ENCODE measurements at places on chromosomes 2 and 18.

DNA sequence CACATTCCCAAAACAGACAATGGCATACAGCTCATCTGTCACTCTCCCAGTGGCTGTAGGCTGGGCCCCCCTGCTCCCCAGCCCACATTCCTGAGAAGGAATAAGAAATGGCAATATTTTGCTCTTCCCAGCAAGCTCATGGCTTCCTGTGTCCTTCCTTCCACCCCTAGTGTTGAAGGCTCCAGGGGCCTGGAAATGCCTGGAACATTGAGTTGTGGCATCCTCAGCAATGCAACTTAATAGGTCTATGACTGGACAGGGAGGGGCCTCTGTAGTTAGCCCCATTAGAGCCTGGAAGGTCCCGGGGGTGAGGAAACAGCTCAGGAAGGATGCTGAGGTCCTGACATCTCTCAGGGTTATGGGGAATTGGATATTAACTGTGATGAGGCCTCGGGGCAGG is 3.3 kb downstream of the KIF3C start:
- no peak for DNase-seq

DNA sequence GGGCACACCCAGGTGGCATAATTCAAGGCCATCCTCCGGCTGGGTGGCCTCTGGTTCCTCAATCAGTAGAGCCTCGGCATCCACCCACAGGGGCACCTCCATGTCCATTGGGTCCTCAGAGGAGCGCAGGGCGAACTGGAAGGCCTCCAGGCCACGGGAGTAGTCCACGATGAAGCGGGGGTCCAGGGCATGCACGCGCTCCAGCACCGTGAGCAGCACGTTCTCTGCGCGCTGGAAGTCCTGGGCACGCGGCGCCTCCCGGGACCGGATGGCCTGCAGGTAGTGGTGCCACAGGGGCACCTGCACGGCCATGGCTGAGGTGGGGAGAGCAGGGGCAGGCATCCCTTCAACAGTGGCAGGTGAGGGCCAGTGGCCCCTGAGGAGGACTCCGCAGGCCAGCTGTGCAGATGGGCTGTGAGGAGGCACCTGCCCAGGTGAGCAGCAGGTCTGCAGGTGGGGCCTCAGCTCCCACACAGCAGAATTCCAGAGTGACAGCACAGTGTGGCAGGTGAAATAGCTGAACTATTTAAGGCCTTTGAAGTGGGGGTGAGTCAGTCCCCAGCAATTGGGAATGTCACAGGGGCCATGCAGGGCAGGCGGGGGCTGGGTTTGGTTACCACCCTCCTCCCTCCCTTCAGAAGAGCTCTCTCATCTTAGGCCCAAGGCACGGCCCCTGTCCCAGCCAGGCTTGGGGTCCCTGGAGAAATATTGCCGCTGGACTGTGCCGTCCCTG is at the start of gene MAB21L4:
Gene MAB21L4 (minus strand): TSS at position 501 of the 733 bp plus-strand sequence. CDS start 159 bp downstream, at position 342.
- no peak for DNase-seq

DNA sequence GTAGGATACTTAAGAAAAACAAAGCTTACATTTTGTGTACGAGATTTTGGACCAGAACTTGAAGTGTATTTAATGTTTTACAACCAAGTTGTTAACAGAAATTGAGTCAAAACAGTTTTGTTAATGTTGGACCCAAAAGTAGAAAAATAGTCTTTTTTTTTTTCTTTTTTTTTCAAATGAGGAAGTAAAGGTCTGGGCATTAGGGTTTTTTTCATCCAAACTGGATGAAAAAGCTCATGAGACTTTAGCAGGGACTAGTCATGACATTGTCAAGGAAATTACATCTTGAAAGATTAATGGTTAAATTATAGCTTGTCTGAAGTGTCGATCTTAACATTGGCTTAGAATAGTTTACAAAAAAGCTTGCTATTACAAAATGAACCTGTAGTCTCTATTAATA is 32.3 kb downstream of the CCNT2 start:
- DNase-seq = no peak

- DNase-seq = no peak
Measured at GRCh38 chr2:224973112-224974016, 68.9 kb downstream of the DOCK10 start.

DNA sequence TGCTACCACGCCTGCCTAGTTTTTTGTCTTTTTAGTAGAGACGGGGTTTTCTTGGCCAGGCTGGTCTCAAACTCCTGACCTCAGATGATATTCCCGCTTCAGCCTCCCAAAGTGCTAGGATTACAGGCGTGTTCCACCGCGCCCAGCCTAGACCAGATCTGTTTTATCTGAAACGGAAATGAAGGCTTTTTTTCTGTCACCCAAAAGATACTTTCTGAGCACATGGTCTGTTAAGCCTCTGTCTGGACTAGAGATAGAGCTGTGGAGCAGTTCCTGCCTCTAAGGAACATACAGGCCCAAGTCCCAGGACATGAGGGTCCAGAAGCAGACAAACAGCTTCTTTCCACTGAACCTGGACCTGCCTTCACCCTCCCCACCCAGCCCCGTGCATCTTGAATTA is 43.6 kb upstream of the PTMA start:
- DNase-seq = no peak

DNA sequence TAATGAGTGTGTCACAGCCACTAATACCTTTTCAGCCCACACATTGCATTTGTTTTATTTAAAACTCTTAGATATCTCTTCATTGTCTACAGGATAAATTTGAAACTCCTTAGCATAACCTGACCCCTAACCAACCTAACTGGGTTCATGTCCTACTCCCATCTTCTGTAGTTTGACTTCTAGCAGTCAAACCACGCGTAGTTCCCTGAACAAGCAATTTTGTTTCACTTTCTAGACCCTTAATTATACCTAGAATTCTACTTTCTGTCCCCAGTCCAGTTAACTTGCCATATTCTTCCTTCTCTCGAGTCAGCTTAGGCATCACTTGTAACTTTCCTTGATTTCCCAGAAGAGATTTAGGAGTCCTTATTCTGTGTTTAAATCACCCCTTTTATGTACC is 55.1 kb downstream of the RBBP8 start:
- DNase-seq = no peak

DNA sequence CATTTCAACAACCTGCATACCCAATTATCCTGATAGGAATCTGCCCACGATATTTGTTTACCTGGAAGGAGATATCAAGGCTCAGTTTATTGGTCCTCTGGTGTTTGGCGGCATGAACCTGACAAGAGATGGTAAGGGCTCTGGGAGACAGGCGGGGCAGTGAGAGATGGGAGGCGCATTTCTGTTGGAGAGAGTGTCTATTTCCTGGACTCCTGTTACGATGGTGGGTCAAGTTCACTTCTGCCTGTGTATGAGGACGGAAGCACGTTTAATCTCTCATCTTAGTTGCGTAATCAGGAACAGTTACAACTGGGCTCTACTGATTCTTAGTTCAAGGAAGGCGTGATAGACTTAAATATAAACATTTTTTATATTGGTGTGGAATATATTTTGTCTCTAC is 8.9 kb downstream of the PDCL3 start:
- no peak for DNase-seq

DNA sequence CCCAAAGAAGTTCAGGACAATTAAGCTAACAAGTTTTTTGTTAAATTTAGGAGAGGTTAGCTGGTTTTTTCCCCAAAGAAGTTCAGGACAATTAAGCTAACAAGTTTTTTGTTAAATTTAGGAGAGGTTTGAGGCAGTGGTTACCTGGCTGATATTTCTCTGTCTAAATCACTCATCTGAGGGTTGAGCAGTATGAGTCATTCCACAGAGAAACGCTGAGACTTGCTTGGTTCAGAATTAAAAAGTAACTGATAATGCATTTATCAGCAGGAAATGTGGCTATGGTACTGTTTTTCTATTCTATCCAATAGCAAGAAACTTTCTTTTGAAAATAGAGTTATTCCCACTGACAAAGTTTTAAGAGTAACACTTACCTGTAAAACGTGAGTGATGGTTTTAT is 22.8 kb upstream of the KIDINS220 start:
- no peak for DNase-seq

- DNase-seq = no peak
Measured at GRCh38 chr2:88481691-88482336, 29.3 kb upstream of the FOXI3 start.

DNA sequence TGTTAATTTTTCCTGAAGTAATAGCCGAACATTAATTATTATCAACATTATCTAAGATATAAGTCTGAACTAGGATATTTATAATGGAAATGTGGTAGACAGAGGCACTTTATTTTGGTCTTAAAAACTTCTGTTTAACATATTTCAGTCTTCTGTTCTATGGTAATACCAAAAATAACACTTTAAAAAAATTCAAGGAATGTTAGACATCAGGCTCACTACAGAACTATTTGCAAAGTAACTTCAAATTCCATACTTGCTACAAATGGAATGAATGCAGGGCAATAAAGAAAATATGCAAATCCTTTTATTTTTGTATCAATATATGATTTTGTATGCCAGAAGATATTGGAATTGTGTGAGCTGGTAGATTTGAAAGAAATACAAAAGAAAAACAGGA is 345.5 kb upstream of the DSEL start:
- no peak for DNase-seq

DNA sequence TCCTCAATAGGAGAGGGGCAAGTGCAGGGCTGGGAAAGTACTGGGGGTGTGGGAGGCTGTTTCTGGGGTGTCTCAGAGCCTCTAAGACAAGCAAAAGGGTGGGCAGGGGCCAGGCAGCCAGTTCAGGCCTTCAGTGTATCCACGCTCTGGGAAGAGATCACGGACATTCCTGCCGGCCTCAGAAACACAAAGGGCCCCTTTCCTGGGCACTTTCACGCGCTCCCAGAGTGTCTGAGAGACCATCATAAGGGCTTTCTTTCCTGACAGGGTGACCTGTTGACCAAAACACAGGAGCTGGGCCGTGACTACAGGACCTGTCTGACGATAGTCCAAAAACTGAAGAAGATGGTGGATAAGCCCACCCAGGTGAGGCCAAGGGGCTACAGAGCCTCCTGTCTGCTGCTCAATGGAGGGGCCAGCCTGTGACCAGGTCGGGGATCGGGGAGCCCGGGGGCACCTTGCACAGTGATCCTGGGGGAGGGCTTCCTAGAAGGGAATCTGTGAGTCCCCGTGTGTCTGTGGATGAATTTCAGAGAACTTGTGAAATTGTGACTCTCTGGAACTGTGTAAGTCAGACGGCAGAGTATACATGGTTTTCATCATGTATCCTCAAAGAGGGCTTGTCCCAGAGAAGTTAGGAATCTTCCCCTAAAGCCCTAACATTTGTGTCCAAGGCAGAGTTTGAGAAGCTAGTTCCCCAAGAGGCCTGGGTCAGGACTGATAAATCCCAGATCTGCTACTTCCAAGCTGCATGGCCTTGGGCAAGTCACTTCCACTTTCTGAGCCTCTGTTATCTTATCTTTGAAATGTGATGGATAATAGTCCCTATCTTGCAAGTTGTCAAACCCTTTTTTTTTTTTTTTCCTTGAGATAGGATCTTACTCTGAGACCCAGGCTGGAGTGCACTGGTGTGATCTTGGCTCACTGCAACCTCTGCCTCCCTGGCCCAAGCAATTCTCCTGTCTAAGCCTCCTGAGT is 1.8 kb downstream of the GNLY start:
- no peak for DNase-seq

DNA sequence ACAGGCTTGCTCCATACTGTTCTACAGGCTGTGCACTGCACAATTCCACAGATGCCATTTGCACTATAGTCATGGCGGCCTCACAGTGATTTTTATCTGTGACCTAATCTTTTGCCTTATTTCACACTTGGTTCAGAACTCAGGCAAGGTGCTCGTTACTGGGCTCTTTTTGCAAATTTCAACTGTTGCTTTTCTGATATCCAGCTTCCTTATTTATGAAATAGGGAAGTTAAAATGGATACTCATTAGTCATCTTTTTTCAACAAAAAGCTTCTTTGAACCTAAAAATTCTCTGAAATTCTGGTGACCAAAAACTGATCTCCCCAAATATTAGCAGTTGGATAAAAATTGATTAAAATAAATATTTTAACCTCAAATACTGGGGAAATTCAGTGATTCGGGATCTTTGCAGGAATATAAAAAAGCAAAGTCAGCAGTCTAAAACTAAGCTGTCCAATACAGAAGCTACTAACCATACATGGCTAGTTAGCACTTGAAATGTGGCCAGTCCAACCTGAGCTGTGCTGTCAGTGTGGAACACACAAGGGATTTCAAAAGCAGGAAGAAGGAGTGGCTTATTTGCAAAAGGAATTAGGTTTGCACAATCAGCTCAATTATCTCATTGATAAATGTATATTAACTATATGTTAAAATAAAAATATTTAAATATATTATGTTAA is 134.4 kb downstream of the COL4A4 start:
- no peak for DNase-seq

GRCh38 chr2:180647621-180648020 is 332.8 kb upstream of the UBE2E3 start:
- no peak for DNase-seq

GRCh38 chr2:40457837-40458236 is 5.9 kb upstream of the SLC8A1 start:
- DNase-seq = no peak

DNA sequence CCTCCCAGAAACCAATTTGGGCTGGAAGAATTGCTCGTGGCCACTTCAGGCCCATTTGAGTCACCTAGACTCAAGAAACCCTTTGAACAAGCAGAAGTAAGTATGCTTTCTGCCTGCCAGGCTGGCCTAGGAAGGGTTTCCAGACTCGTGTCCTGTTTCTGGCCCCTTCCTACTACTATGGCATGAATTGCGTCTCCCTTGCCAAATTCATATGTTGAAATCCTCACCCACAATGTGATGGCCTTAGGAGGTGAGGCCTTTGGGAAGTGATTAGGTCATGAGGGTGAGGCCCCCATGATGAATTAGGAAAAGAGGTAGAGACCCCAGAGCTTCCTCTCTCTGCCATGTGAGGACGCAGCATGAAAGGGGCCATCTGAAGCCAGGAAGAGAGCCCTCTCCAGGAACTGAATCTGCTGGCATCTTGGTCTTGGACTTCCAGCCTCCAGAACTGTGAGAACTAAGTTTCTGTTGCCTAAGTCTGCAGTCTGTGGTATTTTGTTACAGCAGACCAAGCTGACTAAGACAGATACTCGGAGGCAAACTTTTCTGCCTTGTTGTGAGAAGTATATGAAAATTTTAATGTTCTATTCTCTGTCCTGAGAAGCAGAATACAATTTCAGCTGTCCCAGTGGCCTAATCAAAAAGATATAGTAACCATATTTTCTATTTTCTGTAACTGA is 13.1 kb downstream of the GPR45 start:
- no peak for DNase-seq

GRCh38 chr2:48719480-48720177 is 35.9 kb downstream of the LHCGR start:
- no peak for DNase-seq

- DNase-seq = no peak
Measured at GRCh38 chr2:16325016-16325975, 340.3 kb downstream of the CYRIA start.

DNA sequence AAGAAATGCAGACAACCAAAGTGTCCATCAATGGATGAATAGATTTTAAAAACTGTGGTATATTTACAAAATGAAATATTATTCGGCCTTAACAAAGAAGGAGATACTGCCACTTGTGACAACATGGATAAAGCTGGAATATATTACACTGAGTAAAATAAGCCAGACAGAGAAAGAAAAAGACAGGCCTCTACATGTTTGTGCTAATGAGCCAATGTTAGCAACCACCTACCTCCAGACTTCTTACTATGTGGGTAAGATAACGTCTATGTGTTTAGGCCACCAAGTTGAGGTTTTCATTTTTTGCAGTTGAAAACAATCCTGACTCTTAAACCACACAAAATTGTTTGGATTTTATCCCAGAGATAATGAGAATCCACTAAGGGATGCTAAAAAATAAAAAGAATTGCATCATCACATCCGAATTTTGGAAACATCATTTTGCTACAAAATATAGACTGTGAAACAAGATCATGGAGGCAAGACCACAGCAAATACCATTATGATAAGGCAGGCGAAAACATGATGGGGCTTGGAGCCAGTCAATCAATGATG is 47.0 kb downstream of the EVA1A start:
- no peak for DNase-seq

Measured in natural killer cell (primary cell).